ENCODE measurements at places on chromosomes 16 and 17.

DNA sequence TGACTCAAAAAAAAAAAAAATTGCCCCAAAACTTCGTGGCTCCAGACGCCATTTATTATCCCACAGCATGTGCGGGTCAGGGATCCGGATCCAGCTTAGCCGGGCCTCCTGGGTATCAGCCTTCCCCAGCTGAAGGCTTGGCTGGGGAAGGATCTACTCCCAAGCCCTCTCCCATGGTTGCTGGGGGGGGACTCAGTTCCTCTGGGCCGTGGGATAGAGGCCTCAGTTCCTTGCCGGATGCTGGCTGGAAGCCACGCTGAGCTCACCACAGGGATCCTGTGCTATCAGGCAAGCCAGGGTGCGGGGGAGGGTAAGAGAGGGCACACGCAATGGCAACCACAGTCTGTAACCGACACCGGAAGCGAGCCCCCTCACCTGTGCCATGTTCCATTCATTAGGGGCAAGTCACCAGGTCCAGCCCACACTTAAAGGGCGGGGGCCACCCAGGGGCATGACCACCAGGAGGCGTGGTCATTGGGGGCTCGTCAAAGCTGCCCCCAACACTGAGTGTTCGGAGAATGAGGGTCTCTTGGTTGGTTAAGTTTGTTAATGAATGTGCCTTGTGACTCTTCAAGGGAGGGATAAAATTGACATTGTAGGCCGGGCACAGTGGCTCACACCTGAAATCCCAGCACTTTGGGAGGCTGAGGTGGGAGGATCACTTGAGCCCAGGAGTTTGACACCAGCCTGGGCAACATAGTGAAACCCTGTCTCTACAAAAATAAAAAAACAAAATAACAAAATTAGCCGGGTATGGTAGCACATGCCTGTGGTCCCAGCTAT, 210.0 kb upstream of the GSE1 start:
- peak; percentile 48 for DNase-seq

DNA sequence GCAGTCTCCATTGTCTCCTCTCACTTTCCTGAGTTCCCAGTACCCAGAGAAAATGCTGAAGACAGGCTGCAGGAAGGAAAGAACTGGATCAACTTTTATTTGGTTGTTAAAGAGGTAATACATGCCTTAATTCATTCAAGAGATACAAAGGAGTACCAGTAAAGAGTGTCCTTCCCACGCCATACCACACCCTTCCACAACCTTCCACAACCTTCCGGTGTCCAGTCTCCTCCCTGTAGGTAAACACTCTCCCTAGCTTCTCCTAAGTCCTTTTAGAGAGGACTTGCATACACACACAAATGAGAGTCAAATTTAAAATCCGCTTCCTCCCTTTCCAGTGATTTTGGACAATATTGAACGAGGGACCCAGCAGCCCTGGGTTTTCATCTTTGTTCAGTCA, 2.8 kb upstream of the CA7 start:
- DNase-seq: no peak

DNA sequence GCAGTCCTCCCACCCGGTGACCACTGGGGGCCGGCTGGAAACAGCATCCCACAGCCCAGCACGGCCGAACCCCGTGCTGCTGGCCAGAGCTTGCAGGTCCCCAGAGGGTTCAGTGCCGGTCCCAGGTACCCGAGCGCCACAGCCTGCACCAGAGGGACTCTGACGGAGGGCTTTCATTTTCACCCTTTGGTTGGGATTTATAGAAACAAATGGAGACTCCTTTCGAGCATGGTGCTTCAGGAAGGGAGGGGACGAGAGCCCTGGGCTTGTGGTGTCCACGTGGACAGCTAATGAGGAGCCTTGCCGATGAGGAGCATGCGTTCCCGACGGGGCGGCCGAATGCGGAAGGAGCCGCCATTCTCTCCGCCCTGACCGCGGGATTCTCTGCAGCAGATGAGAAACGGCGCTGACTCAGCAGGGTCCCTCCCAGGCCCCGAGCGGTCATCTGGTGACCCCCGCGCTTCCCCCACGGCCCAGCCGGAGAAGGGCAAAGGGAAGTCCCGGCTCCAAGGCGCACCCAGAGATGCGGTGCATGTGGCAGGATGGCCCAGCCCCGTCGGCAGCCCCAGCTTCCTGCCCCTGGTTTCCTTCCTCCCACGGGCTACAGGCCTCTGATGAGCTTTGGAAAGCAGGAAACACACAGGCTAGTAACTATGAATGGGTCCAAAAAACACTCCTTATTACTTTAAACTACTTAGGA, 9.8 kb downstream of the SLC38A10 start:
- DNase-seq: peak; percentile 64

GRCh38 chr16:86771506-86772460, 193.4 kb downstream of the FOXL1 start:
- DNase-seq: peak; percentile 69

- DNase-seq: no peak
Measured at GRCh38 chr17:17150448-17150800, 55.7 kb downstream of the PLD6 start.

GRCh38 chr16:8452941-8453340, 137.4 kb downstream of the TMEM114 start:
- no peak for DNase-seq

DNA sequence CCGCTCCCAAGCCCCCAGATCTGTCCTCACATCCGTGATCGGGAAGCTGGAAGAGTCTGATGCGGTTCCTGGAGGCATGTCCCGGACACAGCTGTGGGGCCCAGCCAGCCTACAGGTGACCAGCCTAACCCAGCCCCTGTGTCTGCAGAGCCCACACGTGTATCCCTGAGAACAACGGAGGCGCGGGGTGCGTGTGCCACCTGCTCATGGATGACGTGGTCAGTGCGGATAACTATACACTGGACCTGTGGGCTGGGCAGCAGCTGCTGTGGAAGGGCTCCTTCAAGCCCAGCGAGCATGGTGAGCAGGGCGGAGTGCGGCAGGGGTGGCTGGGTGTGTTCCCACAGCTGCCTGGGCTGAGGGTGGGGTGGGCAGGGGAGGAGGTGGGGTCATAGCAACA, 30.9 kb downstream of the IL4R start:
- no peak for DNase-seq

- no peak for DNase-seq
Measured at GRCh38 chr17:75008373-75008772, 4.1 kb upstream of the MRPL58 start.

DNA sequence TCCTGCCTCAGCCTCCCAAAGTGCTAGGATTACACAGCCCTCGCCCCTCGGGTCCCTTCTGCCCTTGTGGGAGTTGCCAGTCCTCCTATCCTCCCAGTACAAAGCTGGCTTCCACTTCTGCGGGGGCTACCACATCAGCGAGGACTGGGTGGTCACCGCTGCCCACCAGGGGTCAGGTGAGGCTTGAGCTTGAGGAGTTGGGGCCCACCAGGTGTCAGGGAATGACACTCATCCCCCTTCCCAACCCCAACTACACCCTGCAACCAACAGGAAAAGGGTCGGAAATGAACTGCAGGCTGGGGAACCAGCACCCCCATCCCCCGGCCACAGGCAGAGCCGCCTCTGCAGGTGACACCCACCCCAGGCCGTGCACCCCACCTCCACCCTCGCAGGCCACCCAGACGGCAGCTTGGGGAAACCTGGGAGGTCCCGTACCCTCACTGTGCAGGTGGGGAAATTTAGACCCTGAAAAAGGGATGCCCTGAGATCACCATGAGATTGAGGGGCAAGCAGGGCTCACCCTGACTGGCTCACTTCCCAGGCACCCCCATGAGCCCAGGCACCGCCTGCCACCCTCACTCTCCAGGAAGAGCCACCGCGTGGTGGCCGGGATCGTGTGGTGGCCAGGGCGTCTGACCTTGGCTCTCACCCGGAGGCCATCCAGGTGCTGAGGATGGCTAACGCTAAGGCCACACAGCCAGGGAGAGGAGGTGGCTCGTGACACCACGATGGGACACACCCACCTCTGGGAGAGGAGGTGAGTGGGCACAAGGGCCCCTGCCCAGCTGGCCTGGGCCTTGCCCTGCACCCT, 8.0 kb downstream of the CTRB1 start:
- DNase-seq: no peak

DNA sequence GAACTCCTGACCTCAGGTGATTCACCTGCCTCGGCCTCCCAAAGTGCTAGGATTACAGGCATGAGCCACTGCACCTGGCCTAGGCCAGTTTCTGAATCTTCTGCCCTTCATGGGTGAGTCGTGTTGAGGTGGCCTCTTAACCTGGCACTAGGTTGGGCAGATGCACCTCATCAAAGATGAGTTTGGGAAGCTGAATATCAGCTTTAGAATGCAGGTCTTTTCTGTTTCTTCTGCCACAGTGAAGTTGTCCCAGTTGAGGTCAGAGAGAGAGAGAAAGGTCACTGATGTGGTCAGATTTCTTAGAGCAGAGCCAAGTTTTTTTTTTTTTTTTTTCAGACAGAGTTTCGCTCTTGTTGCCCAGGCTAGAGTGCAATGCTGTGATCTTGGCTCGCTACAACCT, 111.3 kb upstream of the WSCD1 start:
- no peak for DNase-seq

- no peak for DNase-seq
Measured at GRCh38 chr17:13003454-13003851, 14.4 kb downstream of the ELAC2 start.

- DNase-seq: no peak
Measured at GRCh38 chr16:67235816-67236562, 9.1 kb downstream of the TMEM208 start.

GRCh38 chr16:19292186-19292585, 6.7 kb downstream of the CLEC19A start:
- no peak for DNase-seq

- no peak for DNase-seq
Measured at GRCh38 chr16:12546918-12547607, 256.6 kb downstream of the CPPED1 start.

GRCh38 chr16:17691899-17692176, 221.1 kb upstream of the XYLT1 start:
- no peak for DNase-seq

- DNase-seq: no peak
Measured at GRCh38 chr16:11538880-11539279, 47.8 kb downstream of the LITAF start.

DNA sequence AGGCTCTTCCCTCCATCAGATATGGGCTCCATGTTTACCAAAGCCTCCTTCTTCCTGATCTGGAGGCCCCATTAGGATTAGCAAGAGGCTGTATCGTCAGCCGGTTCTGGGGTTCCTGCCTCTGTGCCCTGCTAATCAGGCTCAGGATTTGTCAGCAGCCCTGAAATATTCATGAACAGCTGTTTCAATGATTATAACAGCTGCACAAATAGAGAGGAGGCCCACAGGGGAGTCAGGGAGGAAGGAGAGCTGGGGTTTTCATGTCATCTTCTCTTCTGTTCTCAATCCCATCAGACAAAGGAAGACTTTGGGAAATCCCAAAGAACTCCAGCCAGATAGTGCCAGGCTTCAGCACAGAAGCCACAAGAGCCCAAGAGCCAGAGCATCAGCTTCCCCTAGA, 72.3 kb upstream of the MMP2 start:
- DNase-seq: no peak

DNA sequence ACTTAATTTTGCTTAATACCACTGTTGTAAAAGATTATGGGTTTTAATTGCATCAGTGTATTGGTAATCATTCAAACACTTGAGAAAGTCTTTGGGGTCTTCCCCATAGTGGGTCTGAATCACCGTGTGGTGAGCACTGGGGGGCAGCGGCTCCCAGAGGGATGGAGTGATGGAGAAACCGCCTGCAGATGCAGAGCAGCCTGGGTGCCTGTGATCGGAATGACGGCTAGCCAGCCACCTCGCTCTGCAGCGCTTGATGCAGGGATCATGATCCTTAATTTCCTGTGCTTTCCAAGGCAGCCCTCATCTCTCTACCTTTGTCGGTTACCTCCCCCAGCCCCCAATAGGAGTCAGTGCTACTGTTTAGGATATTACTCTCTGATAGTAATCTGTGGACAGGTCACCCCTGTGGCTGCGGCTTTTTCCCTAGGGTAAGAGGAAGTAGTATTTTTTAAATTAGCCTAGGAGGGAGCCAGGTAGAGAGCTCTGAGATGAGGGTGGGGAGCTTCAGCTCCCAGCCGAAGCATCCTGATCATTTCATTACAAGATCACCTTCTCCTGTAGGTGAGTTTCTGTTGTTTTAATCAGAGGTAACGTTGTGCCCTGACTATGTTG, 135.6 kb downstream of the MSI2 start:
- DNase-seq: no peak

All from fibroblast of mammary gland (primary cell).